ENCODE measurements at places on chromosomes 3 and 15.

GRCh38 chr3:10845001-10845761, 29.2 kb downstream of the SLC6A11 start:
- no peak for DNase-seq

DNA sequence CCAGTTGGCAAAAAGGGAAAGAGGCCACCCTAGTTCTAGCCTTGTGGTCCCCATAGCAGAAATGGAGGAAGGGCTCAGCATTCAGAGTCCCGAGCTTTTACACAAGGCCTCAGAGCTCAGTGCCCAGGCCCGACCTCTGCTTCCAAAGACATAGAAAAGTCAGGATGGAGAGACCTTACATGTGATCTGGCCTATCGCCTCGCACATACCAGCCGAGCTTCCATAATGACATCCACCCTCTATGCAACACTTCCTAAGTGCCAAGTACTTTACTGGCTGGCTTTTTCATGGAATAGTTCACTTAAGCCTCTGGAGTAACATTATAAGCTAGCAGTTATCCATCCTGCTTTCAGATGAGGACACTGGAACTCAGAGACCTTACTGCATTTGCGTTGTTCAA, 275.9 kb downstream of the FAM43A start:
- no peak for DNase-seq

- no peak for DNase-seq
Observed at GRCh38 chr15:55742927-55743728, at the start of gene PRTG. Gene PRTG, minus strand, starts transcription at chr15:55743152. Its CDS starts 221 bp downstream, at chr15:55742931.

GRCh38 chr15:38453971-38454695, at the start of gene FAM98B:
Gene FAM98B, plus strand, starts transcription at chr15:38454127. Its CDS starts 35 bp downstream, at chr15:38454162.
- DNase-seq = peak; percentile 79

- no peak for DNase-seq
Observed at GRCh38 chr3:130014526-130014925, 40.0 kb downstream of the TRH start.

DNA sequence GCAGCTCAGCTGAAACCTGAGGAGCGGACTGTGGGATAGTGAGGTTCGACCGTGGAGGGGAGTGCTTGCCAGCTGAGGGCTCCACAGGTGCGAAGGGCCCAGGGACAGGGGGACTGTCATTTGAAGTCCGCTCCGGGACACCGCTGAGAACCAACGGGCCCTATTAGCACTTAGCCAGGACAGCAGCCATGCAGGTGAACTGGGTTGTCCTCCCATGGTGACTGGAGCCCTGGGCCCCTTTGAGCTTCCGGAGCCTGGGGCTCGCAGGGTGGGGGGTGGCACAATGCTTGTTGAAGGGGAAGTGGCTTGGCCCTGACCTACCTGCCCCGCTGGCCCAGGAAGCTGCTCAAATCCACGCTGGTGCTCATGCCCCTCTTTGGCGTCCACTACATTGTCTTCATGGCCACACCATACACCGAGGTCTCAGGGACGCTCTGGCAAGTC, 24.7 kb downstream of the PTH1R start:
- DNase-seq = no peak

- no peak for DNase-seq
Observed at GRCh38 chr3:186529201-186529999, 14.8 kb downstream of the CRYGS start.

GRCh38 chr3:188370081-188370830, 216.3 kb downstream of the LPP start:
- no peak for DNase-seq

DNA sequence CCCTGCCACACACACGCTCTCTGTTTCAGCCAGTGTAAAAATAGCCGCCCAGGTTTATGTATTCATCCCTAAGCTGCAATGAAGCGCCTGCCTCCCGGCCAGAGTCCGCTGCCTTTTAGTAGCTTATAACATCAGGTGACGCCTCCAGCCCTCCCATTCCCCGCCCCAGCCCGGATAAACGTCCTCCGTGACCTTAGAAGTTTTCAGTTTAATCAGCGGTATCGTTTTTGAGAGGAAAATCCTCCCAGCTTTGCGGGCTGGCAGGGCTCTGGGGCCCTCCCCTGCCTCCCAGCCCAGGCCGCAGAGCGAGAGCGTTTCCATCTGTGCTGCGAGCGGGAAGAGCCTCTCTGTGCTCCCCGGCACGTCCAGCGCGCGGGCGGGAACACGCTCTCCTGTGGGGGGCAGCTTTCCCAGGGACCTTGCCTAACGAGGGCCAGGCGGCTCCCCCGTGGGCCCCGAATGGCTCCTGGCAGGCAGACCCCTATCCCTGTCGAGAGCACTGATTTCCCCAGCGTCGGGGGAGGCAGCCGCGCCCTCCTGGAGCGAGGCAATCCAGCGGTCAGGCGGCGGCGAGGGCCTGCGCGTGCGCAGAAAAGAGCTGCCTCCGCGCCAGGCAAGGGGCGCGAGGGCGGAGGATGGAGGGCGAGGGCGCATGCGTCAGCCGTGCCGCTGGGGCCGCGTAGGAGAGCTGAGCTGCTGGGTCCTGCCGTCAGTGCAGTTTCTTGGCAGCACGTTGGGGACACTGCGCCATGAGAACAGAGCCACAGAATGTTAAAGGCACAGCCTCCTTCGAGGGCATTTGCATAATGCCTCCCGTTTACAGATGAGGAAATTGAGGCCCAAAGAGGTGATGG, 71.1 kb downstream of the CCNL1 start:
- DNase-seq = peak; percentile 86

DNA sequence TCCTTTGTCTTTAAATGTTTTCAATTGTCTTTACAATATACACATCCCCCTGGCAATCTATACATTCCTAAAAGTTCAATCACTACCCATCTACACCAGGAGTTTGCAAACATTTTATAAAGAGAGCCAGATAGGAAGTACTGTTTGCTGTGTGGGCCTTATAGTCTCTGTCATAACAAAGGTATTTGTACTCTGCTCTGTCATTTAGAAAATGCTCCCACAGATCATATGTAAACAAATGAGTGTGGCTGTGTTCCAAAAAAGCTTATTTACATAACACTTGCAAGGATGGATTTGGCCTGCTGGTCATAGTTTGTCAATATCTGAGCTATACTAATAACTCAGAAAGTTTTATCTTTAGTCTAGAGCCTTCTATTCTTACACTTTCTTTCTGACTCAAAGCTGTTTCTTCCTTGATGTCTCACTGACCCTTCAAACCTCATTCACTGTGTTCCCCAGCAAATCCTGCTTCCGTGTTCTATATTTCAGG, 511.9 kb downstream of the GBE1 start:
- no peak for DNase-seq

DNA sequence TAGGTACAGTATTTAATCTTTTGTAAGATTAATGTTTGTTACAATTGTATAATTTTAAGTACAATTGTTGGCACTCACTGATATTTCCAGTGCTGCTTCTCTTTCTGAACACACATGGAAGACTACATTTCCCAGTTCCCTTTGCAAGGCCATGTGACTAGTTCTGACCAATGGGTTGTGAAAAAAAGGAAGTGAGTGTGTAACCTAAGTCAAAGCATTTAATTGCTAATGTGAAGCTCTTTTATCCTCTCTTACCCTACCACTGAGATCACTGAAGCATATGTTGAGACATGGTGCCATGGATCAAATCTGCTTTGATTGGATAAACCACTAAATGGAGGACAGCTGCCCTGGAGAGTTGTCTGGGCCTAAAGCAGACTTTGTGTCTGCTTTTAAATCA, 83.9 kb upstream of the PLXND1 start:
- DNase-seq = no peak

DNA sequence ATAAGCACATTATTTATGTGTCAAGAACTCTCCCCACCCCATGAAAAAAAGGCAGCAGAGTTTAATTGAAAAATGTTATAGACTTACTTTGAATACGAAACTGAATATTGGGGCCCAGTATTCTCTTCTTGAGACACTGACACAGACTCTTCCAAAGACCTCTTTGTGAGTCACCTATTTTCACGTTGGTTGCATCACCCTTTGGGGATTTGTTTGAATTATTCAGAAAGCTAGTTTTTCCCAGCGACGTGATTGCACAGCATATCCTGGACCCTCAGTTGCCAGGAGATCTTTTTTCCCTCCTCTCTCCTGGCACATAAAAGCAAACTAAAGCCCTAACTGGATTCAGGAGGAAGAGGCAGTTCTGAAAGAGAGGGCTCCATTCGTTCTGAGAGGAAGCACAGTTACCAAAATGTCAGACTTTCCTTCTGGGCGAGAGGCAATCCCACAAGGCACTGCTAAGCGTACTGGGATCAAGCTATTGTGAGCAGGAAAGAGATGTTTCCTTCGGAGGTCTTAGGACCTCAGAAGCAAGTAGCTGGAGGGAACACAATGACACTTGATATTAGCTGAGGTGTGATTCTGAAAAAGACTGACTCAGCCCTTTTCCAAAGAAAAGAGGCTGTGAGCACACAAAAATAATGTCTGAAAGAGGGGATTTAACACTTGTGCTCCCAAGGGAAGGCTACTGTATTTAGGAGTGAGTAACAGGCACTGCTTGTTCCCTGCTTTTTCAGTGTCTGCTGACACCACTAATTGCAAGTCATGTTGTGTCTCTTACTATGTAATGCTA, 65.8 kb upstream of the CADPS start:
- DNase-seq = no peak

GRCh38 chr3:159191447-159191846, 389.6 kb downstream of the MFSD1 start:
- no peak for DNase-seq

DNA sequence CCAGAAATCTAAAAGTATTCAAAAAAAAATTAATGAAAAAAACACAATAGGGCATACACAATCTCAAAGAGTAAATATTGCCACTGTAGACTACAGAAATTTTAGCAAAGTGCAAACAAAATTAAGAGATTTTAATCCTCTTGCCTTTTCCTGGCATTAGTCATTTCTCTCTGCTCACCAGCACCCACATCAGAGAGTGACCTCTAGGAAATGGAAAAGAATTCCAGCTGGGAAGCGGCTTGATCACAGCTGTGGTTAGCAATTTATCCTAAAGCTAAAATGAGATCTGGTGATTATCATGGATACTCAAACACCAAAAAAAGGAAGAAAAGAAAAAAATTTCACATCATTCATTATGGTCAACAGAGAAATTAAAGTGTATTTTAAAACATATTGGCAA, 7.5 kb downstream of the CSNK1G1 start:
- DNase-seq = no peak

GRCh38 chr15:83436513-83437158, 10.5 kb upstream of the SH3GL3 start:
- DNase-seq = no peak

DNA sequence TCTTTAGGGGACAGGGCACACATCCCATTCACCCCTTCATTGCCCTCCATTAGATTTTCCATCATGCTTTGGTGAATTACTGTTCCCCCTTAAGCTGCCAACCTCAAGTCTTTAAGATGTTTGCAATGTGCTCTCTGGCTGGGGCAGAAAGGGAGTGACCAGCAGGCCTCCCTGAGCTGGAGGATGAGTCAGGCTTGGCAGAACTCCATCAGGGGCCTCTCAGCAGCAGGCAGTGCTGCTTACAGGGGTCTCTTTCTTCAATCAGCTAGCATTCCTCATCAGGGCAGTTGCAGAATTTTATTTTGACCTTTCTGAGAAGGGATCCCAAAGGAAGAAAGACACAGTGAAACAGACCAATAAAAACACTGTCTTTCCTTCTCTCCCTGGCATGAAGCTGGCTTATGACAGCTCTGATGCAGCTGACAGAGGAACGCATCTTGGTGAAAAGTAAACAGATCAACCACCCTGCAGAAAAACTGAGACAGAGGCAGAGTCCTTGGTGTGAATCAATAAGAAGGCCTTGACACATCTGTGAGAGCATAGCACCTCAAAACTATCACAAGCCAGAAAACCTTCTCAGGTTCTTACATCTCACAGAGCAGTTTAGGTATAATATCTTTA, 88.7 kb upstream of the MRPL3 start:
- no peak for DNase-seq

GRCh38 chr3:53841296-53841695, 4.9 kb downstream of the CHDH start:
- no peak for DNase-seq

DNA sequence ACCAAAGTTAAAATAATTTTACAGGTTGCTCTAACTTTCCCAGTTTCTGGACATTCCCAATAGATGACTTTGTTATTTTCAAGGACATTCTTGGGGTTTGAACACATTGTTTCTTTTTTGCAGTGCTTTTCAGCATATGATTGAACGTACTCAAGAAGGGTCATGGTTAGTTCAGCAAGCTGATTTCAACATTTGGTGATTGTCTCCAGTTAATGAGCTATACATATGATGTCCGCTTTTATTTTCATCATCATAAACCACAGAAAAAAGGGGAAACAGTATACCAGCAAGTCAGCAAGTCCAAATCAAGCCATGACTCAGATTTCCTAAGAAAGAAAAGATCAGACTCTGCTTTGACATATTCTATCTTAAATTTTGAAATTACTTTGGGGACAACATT, 69.4 kb downstream of the B3GALNT1 start:
- no peak for DNase-seq

DNA sequence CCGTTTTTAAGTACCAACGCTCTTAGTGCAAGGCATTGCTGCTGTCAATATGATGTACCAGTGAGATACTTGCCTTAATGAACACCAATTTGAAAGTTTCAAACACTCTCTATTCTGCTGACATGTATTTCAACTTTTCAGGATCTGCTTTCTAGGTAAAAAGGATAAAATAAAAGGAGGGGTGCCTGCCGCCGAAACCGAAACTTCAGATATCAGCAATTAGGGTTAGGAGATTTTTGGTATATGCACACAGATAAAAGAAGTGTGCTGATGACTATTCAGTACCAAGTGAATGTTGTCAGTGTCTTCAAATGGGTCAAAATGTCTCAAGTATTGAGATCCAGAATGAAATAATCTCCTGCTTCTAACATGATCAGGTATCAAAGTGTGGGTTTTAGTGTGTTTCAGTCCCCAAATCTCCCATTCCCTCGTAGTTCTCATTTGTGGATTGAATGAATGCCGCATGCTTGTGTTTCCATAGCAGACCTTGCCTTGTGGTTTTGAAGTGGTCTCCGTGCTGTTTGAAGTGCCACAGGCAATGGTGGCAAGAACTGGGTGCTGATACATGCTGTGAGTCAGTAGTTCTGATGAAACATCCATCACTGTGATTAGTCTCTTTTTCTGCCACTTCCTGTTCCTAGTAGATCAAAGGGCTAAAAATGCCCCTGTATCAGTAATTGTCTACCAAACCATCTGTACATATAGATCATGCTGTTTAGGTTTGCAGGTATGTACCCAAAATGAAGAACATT, 22.5 kb downstream of the CHST14 start:
- peak; percentile 39 for DNase-seq

DNA sequence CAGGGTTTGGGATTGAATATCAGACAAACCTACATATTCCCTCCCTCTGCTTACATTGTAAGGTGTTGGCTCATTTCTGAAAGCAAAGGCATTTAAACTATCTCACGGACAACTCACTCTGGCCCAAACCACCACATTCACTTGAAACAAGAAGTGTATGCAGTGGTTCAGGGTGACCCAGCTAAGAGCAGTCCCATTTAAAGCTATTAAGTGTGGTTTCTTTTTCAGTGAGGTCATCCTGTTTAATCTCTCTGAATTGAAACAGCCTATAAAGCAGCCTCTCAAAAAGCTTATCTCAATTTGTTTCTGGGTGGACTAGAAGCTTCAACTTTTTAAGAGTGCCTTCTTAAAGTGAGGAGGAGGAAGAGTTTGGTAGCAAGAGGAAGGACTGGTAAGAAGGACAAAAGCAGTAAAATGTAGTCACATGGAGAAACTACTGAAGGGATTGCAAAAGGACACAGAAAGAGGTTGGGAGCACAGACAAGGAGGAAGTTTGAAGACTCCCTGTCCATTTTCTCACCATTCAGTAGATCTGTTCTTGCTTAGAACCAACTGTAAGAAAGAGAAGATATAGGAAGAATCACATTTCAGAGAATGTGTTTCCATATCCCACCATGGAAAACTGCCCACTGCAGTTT, 151.6 kb downstream of the TMCO5A start:
- no peak for DNase-seq

- no peak for DNase-seq
Observed at GRCh38 chr3:50100386-50100785, 11.7 kb downstream of the RBM5 start.
